ENCODE measurements at places on chromosomes 12 and 14.

GRCh38 chr14:104972301-104973134 is 5.7 kb downstream of the AHNAK2 start:
- DNase-seq = no peak

DNA sequence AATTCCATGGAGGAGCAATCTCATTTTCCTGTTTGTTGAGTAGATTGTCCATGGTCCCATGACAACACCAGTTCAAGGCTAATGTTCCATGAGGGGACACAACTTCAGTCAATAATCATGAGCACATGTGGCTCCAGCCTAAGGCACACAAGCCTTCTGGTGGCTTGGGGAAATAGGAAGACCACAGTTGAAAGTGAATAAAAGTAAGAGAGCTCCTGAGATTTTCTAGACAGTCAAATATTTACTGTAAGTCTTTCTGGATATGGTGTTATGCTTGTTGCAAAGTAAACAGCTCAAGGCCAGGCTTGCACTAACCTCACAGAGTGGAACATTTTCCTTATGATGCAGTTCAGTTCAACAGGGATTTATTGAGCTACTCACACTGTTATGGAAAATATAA is 206.9 kb upstream of the SLC38A2 start:
- no peak for DNase-seq

DNA sequence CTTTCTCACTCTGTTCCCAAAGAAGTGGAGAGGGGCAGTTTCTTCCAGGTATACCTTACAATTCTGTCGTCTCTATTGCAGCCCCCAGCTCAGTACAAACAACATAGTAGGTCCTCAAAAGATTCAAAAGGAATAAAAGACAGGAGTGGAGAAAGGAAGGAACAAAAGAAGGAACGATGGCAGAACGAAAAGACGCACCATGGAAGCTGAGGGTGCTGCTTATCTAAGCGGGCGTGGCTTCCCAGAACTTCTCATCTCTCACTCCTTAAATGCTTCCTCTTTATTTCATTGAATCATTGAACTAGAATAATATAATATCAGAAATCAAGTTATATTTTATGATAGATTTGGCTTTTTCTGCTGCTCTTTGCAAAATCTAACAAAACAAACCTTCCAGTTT is 13.7 kb upstream of the LTA4H start:
- no peak for DNase-seq

DNA sequence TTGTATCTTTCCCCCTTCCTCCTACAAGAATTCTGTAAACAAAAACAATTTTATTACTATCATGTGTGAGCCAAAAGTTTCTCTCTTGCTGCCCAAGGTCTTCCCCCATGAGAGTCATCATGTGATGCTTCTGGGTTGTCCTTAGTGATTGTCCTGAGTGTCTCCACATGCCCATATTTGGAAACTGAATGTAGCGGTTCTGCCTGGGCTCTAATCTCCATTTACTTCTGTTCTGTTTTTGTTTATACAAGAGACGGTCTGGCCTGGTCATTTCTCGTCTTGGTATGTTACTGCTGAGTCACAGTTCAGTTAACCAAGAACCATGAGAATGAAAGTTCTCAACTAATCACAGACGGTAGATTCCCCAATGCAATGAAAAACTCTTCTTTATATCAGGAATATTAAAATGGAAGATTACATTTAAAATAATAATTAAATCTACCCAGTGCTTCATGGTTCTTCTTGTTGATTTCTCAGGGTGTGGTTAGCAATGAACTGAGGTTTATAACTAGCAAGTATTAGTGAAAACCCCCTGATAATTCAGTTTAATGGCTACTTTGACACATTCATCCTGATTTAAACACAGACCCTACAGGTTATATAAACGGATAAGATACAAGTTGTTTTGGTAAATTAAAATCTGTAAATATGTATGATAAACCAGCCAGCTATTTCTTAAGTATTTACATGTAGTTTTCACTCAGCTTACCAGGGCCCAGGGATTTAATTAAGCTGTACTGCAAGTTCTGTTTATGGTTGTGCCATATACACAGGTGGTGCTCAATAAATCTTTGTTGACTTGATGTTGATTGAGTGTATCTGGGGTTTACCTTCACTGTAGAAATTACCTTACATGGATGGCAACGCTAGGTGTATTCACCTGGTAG is 81.1 kb downstream of the PELI2 start:
- no peak for DNase-seq

DNA sequence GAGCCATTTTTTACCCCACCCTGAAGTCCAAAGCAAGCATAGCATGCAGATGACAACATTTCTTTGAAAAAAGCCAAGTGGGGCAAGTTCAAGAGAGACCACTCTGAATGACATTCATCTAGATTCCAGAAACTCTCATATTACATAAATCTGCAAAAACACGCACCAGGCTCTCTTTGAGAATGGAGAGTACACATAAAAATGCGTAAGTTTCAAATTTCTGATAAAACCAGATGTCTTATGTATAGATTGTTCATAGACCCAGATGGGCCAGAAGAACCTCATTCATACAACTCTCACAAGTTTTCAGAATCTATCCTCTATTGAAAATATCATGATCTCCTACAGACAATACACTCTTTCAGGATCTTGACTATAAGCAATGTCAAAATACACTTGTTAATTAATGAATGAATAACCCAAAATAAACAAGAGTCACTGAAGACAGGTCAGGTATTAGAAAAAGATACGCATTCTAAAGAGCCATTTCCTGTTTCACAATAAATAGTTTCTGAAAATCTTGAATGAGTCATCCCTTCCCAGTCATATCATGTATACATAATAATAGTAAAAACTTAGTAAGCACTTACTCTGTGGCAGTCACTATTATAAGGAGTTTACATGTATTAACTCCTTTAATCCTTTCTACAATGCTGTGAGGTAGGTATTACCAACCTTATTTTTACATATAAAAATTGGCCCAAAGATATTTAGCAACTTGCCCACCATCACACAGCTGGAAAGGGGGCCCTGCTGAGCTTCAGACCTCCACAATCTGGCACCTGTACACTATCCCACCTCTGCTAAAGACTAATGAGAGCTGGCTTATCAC is 72.0 kb downstream of the PPP2R5E start:
- DNase-seq = no peak

DNA sequence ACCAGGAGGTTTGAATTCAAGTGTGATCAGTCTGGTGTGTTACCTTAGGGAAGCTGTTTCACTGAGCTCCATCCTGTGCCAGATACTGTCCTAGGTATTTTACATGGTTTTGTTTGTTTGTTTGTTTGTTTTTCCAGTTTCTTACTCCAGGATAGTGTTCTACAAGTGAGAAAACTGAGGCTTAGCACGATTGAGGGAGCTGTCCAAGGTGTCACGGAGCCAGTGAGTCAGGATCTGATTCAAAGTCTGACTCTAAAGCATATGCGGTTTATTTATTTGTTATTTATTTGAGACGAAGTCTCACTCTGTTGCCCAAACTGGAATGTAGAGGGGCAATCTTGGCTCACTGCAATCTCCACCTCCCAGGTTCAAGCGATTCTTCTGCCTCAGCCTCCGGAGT is 79.7 kb upstream of the GNG2 start:
- DNase-seq = no peak

DNA sequence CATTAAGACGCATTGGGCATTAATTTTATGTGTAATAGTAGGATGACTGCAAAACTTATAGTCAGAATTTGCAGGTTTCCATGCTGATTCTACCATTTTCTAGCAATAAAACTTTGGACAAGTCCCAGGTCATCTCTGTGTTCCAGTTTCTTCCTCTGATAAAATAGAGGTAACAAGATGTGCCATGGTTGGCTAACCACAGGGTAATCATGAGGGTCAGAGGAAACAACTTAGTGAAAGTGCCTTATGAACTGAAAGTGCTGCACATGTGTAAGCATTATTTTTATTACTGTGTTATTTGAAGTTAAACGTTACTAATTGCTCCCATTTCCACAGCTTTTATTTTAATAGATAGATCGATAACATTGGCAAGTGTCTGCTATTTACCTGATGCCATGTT is 21.1 kb downstream of the SMCO2 start:
- DNase-seq = no peak

DNA sequence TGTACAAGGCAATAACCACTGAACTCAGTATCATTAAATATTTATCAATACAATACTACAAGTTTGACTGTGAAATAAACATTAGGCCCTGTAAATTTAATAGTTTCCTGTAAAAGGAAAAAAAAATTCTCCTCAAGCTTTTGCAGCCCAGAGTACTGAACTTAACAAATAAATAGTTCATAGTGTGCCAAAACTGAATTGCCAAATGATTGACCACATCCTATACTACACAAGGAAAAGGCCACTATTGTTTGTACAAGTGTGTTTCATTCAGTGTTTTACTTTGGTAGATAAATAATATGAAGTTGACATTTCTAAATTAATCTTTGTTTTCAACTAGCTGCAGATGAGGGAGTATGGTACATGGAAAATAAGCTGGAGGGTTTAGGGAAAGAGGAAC is 379.6 kb downstream of the FLRT2 start:
- no peak for DNase-seq

DNA sequence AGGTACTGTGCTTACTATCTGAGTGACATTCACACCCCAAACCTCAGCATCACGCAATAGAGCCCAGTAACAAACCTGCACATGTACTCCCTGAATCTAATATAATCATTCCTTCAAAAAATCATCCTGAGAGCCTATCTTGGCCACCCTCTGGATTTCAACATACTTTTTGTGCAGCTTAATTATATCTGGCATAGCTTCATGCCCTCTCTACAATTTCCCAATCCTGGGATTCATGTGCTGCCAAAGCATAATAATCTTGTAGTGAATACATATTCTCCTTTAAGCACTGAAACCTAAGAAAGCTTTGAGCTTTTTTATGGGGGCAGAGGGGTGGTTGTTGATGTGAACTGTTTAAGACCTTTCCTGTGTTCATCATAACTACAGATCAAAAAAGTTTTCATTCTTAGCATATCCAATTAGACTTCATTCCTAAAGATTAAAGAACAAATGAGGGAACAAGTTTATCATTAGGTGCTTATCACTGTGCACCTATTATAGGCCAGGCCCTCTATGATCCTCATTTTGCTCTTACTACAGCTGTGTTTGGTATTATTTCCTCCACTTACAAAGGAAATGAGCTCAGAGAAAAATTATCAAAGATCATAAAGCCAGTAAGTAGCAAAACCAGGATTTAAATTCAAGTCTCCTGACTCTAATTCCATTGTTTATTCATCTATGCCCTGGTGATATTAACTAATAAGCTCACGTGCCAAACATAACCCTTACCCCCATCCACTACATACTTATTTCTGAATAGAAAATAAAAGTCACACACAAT is 51.2 kb downstream of the SINHCAF start:
- no peak for DNase-seq

DNA sequence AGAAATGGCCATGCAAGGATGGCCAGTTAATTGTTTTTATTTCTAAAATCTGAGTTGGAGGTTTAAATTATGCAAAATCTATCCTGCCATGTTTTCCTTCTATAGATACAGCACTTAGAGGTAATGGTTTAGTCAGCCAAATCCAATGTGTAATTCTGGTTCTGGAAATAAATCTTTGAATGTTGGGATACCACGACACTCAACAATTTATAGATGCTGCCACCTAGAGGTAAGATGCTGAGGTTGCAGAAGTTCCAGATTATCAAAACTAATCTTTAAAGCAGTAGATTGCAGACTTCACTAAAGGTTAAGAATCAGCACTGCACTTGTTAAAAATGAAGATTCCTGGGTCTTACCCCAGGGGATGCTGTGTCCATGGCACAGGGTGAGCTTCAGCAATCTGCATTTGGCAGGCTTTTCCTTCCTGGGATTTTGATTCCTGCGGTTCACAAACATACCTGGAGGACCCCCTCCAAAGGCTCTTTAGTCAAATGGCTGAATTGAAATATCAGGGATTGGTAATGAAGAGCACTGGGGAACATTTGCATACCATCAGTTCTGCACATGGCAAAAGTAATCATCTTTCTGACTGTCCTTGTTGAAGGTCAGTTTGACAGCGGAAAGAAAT is 53.4 kb upstream of the ANO4 start:
- DNase-seq = no peak

- no peak for DNase-seq
These were observed 164.6 kb downstream of the TMEM117 start for GRCh38 chr12:44000309-44000952.

DNA sequence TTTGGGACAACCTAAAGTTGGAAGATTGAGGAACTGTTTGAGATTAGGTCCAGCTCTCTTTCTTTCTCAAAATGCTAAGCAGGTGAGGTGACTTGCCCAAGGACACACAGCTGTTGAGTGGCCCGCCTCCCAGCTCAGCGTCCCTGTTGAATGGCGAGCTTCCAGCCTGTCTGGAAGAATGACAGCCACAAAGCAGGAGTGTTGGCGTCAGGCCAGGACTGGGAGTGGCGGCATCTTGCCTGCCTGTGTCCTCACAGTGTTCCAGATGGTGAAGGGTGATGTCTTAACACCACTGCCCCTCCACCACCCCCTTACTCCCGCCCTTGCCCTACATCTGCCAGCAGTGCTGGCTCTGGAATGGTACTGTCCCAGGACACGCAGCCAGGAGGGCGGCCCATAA is 4.4 kb upstream of the CEBPE start:
- DNase-seq = no peak

- DNase-seq = no peak
These were observed 2.8 kb downstream of the ZFP36L1 start for GRCh38 chr14:68789821-68790643.

GRCh38 chr14:101825797-101826196 is 64.3 kb downstream of the PPP2R5C start:
- DNase-seq = no peak

DNA sequence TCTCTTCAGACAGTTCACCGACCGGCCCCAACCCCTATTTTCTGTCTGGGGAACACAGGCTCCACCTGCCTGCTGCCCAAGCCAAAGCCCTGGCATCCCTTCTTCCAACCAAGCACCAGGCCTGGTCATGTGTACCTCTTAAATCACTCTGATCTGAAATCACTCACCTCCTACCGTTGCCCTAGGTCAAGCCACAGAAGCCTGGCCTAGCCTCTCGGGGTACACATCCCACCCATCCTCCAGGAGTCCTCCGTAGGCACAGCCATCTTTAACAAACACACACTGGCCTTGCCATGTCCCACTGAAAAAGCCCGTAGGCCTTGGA is 81.8 kb downstream of the IRF2BPL start:
- no peak for DNase-seq

GRCh38 chr12:119936705-119937311 is 52.2 kb upstream of the BICDL1 start:
- DNase-seq = no peak

DNA sequence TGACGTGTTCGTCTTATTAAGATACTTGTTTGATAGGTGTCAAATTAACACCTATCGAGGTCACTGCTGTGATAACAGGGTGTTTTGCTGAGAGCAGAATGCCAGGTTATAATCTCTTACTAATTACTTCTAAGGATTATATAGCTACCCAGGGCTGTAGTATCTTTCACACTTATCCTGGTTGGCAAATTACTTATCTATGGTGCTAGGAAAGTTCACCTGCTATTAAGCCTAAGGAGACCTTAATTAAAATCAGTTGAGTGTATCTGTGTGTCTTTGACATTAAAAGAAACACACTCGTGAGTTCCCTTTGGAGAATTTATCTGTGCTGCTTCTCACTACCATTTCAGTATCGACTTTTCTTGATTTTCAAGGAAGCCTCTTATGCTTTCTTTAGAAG is 301.6 kb upstream of the SLC16A7 start:
- DNase-seq = no peak

- DNase-seq = no peak
These were observed 189.7 kb downstream of the EPS8 start for GRCh38 chr12:15599266-15600037.

- no peak for DNase-seq
These were observed 182.4 kb downstream of the DICER1 start for GRCh38 chr14:94974893-94975292.

- DNase-seq = no peak
These were observed 8.8 kb downstream of the SMOC1 start for GRCh38 chr14:69887740-69888657.

Data from stimulated activated CD4-positive, alpha-beta T cell treated with anti-CD3 and anti-CD28 coated beads, Interleukin-4, amount 100 ng/mL, for 48 hours (primary cell).